Dermis lymphatic vessel endothelial cell (primary cell): ENCODE measurements at places on chromosomes 12 and 14. TPM values are rescaled to one million over a fixed set of nuclear protein-coding genes. Genes with fewer than 3 reads are reported as not detected.

The GPRC5A gene
- 0.60 and 1.4 TPM in 2 replicates for total RNA-seq

The DIO2 gene
- under 0.01 and 0.09 TPM in 2 replicates for total RNA-seq

The SIX6 gene
- not detected in 2 replicates for total RNA-seq

The RIMBP2 gene
- total RNA-seq = not detected in 2 replicates

The PRICKLE1 gene
- total RNA-seq = 7.6 and 21.9 TPM in 2 replicates

The CLEC7A gene
- total RNA-seq = 0.33 and 0.43 TPM in 2 replicates

The TULP3 gene
- 17.4 and 19.3 TPM in 2 replicates for total RNA-seq

The RERGL gene
- total RNA-seq = not detected in 2 replicates

The SMCO2 gene
- total RNA-seq = 0.11 and 0.34 TPM in 2 replicates

The GPD1 gene
- 0.22 TPM in 1 of 2 replicates, not detected in the other for total RNA-seq

The CMTM5 gene
- total RNA-seq = not detected in 2 replicates

The MYO1H gene
- not detected in 2 replicates for total RNA-seq

The ANG gene
- 3.0 and 6.2 TPM in 2 replicates for total RNA-seq

The GNB3 gene
- 0.11 and 0.26 TPM in 2 replicates for total RNA-seq

The PLEK2 gene
- total RNA-seq = 0.43 TPM in 2 replicates

The PLCZ1 gene
- total RNA-seq = not detected in 2 replicates

The NT5DC3 gene
- total RNA-seq = 6.9 and 10.3 TPM in 2 replicates
